Mucosa of gallbladder (tissue), 1 donor: ENCODE measurements at places on chromosomes 5 and 9. TPM values are rescaled to one million over a fixed set of nuclear protein-coding genes. Genes with fewer than 3 reads are reported as not detected.
A peak's percentile ranks its signal among the peaks of the same experiment; 100 is the strongest.

MORN5 gene
- 7.8 TPM for total RNA-seq

- peak; percentile 86 for DNase-seq
Measured at GRCh38 chr5:56123531-56124243, 109.4 kb downstream of the ANKRD55 start.

GRCh38 chr5:172162323-172162986 lies 25.6 kb downstream of the STK10 start:
- DNase-seq: no peak

DNA sequence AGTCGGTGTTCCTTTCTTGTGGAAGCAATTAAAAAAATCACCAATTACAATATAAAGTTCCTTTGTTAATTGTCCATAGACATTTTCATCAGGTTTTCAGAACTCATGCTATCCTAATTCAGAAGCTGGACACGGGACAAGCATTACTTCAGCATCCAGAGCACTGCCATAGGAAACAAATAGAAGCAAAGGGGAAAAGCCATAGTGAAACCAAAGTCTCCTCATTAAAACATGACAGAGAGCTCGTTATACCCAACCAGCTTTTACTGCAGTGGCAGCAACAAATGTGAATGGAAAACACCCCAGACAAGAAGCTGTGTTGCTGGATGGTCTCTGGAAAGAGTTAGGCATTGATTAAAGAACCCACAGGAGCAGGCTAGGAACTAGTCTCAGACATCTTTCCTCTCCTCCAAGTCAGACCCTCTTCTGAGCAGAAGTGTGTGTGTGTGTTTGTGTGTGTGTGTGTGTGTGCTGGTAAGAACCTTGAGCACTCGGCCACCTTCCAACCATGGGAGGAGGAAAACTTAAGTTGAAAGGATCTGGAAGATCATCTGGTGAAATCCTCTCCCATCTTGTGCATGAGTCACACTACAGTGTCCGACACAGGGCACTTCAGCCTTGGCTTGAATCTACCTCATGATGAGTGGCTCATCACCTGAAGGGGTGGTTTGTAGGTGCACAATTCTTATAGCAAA lies 162.6 kb upstream of the ADAMTS16 start:
- DNase-seq: no peak

PCDHGB6 gene
- total RNA-seq: 11.6 TPM

GRCh38 chr5:95331358-95331757 lies 46.5 kb upstream of the MCTP1 start:
- DNase-seq: no peak

DNA sequence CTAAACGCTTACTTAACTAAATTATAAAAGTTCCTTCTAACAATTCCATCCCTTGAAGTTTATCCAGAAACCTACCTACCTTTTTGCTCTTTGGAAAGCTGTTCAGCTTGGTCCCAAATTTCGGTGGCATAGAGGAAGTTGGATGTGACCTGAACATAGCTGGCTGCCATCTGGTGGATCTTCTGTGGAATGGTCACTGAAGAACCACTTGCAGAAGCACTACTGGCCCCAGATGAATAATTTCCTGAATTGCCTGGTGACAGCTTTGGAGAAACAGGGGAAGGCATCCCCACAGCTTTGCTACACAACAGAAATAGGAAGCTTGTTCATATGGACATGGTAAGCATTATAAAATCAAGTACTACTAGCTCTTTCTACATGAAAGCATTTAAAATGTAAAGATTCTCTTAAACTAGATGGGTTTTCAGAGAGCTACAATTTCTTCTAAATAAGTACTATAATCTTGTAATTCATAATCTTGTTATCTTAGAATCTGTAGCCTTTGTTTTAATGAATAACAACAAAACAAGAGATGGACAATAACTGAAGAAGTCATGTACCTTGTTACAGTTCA lies 9.9 kb downstream of the LEAP2 start:
- peak; percentile 52 for DNase-seq

- DNase-seq: no peak
Measured at GRCh38 chr9:109652971-109653370, 127.0 kb upstream of the PALM2AKAP2 start.

GRCh38 chr9:96867079-96867804 lies 12.9 kb upstream of the ZNF782 start:
- DNase-seq: no peak
